ENCODE measurements at places on chromosomes 5 and 9. TPM values are rescaled to one million over a fixed set of nuclear protein-coding genes. Genes with fewer than 3 reads are reported as not detected.

The RPP25L gene
- 45.8 TPM for total RNA-seq

The TSPAN17 gene
- total RNA-seq, result 55.9 TPM

The IL33 gene
- 2.4 TPM for total RNA-seq

The ZNF366 gene
- total RNA-seq, result not detected

The PROB1 gene
- 0.51 TPM for total RNA-seq

The SLCO6A1 gene
- under 0.01 TPM for total RNA-seq

The IL3 gene
- not detected for total RNA-seq

The OCLN gene
- 109 TPM for total RNA-seq

The CCDC192 gene
- not detected for total RNA-seq

The FBN2 gene
- 49.0 TPM for total RNA-seq

The SH2D3C gene
- not detected for total RNA-seq

The EPB41L4B gene
- total RNA-seq, result 30.3 TPM

The OGN gene
- not detected for total RNA-seq

The STK32A gene
- total RNA-seq, result 5.5 TPM

The LAMC3 gene
- total RNA-seq, result not detected

The ESM1 gene
- total RNA-seq, result not detected

The KCNV2 gene
- total RNA-seq, result not detected

The SYK gene
- total RNA-seq, result 29.7 TPM

The OLFM1 gene
- total RNA-seq, result 0.13 TPM

The PCDHGB1 gene
- total RNA-seq, result under 0.01 TPM

The PTPRD gene
- 10.9 TPM for total RNA-seq

The DNAH5 gene
- total RNA-seq, result 0.13 TPM

The SIT1 gene
- total RNA-seq, result not detected

The DEPDC1B gene
- total RNA-seq, result 2.1 TPM

The MAST4 gene
- 21.1 TPM for total RNA-seq

The IRX1 gene
- total RNA-seq, result 5.2 TPM

The SLC45A2 gene
- not detected for total RNA-seq

The PITX1 gene
- total RNA-seq, result 87.7 TPM

The GRIA1 gene
- total RNA-seq, result not detected

The PKN3 gene
- total RNA-seq, result 2.1 TPM

The SMIM33 gene
- total RNA-seq, result not detected

The GBA2 gene
- total RNA-seq, result 34.8 TPM

The BRD8 gene
- total RNA-seq, result 15.0 TPM

The PCDHB15 gene
- total RNA-seq, result under 0.01 TPM

The FGF10 gene
- not detected for total RNA-seq

The BTNL8 gene
- not detected for total RNA-seq

The SV2C gene
- total RNA-seq, result not detected
